AG09319 (cell line): ENCODE measurements at places on chromosomes 3 and 15.

DNA sequence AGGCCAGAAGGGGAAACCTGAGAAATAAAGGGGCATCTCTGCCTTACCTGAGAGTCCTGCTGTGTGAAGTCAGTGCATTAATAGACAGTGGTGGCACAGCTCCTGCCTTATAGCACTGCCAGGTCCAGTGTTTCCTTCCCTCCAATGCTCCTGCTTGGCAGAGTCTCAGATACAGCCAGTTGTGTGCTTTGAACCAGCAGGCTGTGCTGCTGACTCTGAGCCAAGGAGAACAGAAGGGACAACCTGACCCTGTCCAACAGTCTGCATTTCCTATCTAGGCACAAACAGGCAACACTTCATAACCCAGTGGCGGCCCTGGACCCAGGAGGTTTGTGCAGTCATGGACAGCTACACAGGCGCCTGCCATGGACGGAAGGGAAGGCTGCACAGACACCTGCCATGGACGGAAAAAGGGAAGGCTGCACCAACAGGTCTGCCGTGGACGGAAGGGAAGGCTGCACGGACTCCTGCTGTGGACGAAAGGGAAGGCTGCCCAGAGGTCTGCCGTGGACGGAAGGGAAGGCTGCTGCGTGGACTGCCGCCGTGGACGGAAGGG, 33.9 kb upstream of the PLXNA1 start:
- DNase-seq, result no peak

DNA sequence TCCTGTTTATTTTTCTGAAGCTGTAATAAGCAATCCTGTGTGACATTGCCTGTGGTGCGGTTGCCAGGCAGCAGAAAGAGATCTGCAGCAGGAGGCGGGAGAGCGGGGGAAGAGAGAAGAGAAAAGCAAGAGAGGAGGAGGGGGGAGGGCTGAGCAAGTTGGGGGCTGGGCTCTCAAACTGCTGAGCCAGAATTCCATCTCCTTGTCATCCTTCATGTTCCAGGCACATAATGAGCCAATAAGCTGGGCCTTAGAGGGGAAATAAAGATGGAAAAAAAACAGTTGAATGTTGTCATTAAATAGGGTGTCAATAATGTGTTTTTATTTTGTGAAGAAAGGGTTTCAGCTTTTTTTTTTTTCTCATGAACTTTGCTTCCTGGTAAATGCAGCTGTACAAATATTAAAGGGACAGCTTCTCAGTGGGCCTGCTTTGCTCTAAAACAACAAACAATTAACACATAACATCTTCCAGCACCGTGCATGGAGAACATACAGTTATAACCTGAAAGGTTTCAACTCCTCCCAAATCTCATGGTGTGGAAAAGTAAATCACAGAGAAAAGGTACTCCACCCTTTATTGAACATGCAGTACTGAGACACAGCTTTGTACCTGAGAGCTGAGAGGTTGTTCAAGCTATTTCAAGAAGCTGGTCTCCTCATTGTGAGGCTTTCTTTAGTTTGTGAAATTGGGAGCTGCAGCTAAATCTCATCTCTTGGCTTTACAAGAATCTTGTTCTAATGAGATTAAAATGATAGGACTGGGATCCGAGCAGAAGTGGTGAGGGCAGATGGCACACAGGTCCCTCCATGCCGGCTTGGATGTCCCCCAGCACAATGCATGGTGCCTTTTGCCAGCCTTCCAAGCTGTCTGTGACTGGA, 451.1 kb upstream of the KCNMB2 start:
- peak; percentile 86 for DNase-seq

- no peak for DNase-seq
Observed at GRCh38 chr15:31272558-31273257, 53.9 kb upstream of the KLF13 start.

DNA sequence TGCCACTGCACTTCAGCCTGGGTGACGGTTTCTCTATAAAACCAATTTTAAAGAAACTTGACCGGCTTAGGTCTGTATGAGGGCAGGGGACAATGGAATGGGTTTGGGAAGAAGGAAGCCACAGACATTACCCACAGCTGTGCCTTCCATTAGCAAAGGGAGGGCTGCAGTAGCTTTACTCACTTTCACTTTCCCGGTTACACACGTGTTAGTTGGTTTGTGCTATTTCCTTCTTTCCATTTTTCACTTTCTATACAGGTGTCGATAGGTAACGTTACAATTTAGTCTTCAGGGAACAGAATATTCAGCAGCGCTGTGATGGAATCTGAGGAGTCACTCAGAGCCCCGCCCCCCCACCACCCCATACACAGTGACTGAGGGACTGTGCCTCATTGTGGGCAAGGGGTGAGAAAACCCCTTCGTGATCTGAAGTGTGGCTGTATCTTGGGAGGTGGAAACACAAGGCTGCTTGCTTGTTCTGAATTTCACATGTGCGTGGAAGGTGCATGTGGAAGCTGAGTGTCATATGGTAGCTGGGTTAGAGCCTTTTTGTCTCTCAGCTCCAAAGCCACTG, 44.8 kb upstream of the RPL32 start:
- no peak for DNase-seq

DNA sequence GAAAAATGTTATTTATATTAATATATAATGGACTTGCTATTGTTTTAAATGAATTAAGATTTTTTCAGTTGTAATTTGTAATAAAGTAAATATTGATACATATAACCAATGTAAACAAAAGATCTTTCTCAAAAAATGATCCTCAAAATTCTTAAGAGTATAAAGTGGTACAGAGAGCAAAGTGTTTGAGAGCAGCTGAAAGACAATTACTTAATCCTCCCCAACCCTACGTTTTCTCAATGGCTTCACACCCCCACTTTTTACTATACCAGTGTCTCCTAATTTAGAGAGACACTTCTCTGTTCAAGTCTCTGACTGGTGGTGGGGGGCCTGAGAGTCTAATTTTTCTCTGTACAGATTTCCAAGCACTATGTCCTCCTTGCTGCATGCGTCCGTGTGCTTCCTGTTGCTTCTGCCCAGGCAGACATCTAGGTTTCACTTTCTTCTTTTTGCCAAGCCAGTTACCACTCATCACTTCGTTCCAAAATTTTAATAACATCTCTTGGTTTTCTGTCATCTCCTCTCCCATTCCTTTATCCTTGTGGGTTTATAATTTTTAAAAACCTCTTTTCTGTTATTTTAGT, 276.3 kb upstream of the DNAJC19 start:
- DNase-seq, result no peak

GRCh38 chr3:101861212-101861788, 12.0 kb downstream of the NFKBIZ start:
- DNase-seq, result no peak
